ENCODE measurements at places on chromosomes 2 and 18.

DNA sequence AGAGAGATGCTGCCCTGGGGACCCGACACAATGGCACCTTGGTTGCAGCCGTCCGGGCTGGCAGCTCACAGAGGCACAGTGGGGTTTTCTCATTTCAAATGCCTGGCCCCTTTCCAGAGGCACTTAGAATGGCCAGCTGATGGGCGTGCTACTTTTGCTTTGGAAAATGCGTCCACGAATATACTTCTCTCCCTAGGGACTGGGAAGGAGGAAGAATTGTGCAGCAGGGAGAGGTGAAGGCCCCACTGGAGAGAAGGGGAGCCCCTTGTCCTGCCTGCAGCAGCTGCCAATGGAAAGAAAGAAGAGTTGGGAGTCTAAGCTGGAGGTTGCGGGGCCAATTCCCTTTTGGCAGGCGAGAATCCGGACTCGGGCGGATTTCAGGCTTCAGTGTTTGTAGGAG is 1.1 kb upstream of the MAL start:
- DNase-seq: no peak

GRCh38 chr2:241354668-241355658 is 1.1 kb upstream of the FARP2 start:
- DNase-seq: peak; percentile 41

DNA sequence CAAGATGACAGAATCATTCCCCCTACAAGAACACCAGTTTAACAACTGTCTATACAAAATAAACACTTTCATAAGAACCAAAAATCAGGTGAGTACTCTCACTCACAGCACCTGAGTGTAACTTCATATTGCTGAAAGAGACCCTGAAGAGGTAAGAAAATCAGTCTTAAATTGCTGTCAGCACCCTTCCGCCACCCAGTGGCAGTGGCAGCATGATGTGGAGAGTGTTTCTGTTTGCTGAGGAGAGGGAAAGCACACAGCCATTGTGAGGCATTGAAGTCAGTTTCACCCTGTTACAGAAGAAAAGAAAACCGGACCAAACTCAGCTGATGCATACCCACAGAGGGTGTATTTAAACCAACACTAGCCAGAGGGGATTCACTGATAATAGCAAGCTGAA is 1240.8 kb upstream of the CRIM1 start:
- DNase-seq: no peak

GRCh38 chr2:199303728-199304177 is 154.0 kb downstream of the SATB2 start:
- DNase-seq: peak; percentile 97

DNA sequence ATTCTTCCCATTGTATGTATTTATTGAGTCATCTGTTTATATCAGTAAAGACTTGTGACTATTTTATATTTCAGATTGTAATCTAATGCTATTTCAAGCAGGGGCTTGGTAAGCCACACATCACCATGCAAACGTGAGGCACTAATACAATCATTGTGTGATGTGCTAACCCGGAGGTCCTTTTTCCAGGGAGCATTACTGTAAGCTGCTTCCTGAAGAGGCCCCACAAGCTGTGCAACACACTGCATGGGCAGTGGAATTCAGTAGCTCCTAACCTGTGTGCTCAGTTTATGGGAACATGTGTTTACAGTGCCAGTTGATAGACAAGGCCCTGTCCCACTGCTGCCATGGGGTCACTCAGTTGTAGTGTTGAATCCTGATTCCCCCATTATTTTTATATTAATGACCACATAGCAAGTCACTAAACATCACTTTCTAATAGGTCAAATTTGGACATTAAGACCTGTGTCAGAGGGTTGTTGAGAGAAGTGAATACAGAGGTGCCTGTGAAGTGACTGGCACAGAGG is 162.9 kb downstream of the FHOD3 start:
- no peak for DNase-seq

GRCh38 chr2:66032226-66032775 is 402.6 kb upstream of the MEIS1 start:
- DNase-seq: no peak

GRCh38 chr18:79644666-79645057 is 34.9 kb upstream of the CTDP1 start:
- DNase-seq: no peak

DNA sequence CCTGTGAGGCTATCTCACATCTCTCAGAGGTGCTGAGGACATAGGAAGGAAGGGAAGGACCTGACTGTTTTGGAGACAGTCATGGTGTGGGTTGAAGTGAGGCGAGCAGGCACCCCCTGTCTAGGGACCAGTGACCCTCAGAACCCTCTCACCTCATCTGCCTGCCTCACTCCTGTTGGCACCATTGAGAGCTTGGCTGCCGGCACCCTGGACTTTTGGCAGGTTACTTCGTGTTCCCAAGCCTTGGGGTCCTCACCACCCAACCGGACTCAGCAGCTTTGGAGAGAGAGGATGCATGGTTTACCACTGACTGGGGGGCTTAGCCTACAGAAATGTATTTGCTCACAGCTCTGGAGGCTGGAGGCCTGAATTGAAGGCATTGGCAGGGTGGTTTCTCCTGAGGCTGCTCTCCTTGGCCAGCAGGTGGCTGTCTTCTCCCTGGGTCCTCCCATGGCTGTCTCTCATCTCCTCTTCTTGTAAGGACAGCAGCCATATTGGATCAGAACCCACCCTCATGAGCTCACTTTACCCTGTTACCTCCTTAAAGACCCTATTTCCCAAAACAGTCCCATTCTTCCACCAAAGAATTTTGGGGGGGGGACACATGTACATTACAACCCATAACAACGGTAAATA is 142.0 kb downstream of the TSN start:
- no peak for DNase-seq

- DNase-seq: no peak
Observed at GRCh38 chr2:121293450-121294325, 8.7 kb upstream of the TFCP2L1 start.

GRCh38 chr2:190978389-190979053 is 35.5 kb downstream of the STAT1 start:
- peak; percentile 65 for DNase-seq

- DNase-seq: no peak
Observed at GRCh38 chr18:9716780-9717563, 8.9 kb downstream of the RAB31 start.

- no peak for DNase-seq
Observed at GRCh38 chr2:121071034-121071504, 213.9 kb downstream of the TFCP2L1 start.

GRCh38 chr18:22813648-22814328 is 119.3 kb upstream of the RBBP8 start:
- no peak for DNase-seq

DNA sequence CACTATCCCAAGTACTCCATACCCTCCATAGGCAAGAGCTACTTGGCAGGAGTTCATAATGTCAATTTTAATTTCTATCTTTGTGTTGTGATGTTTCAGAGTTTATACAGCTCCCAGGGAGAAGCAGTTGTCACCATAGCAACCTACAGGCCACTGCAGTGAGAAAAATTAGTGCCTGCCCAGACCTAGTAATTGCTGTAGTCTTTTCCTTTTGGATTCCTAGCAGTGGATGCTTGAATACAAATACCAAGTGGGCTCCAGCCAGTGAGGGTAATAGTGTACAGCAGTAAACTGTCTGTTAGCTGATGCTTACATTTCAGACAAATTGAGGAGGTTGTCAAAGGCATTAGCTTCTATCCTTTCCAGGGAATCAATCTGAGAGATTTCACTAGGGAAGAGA is 26.7 kb downstream of the LHCGR start:
- DNase-seq: no peak

- no peak for DNase-seq
Observed at GRCh38 chr18:61371111-61371510, 37.9 kb downstream of the CDH20 start.

DNA sequence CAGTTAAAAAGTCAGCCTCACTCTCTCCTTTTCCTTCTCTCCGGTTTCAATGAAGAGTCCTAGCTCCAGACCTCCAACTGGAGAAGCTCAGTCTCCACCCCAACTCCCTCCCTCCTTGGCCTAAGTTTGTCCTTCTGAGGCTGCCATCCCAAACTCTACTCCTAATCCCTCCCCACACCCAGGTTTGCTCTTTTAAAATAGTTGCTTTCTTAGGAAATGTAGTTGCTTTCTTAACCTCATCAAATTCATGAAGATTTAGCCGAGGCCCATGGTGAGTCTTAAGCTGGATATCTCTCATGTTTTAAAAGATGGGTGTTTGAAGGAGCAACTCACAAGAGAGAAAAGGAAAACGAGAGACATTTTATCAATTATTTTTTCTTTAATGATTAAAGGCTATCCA is 937 bp upstream of the LANCL1 start:
- DNase-seq: peak; percentile 38

DNA sequence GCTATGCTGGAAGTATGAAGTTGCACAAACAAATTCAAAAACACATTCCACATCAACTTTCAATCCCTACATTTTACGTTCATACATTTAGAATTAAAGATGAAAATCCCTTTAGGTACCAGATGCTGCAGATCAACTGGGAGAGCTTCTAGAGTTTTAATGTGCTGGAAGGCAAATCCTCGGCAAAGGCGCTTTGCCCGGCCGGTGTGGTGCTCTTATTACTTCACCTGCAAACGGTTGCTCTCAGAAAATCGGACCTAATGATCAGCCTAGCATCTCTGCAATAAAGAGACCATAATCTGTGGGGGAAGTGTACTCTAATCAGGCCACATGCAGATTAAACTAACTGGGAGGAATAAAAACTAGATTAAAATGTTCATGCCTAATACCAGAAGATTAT is 513.8 kb downstream of the ZEB2 start:
- no peak for DNase-seq

DNA sequence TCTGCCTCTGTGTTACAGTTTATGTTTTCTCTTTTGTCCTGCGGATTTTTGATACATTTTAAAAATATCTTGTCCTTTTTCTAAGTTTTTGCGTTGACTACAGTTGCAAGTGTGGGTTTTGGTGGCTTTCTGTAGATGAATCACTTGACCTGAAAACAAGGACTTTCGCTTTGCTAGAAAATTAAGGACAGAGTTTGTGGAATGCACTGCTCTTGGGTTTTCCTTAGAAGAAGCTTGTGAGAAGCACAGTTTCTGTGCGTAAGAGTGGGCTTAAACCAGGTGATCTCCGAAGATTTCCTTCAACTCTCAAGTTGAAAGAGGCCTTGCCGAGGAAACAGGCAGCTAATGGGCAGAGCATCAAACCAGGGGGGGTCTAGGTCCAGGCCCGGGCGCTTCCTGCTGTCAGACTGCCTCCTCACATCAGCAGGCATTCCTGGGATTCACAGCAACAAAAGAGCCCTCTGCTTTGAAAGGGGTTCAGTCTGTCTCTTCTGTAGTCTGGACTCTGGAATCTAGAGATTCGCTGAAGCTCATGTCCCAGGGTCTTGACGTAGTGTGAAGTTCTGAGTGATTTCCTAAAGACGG is 17.3 kb downstream of the NCK2 start:
- DNase-seq: no peak

GRCh38 chr2:121368836-121369235 is 83.8 kb upstream of the TFCP2L1 start:
- DNase-seq: no peak

- DNase-seq: no peak
Observed at GRCh38 chr2:102703748-102704147, 58.1 kb upstream of the TMEM182 start.

DNA sequence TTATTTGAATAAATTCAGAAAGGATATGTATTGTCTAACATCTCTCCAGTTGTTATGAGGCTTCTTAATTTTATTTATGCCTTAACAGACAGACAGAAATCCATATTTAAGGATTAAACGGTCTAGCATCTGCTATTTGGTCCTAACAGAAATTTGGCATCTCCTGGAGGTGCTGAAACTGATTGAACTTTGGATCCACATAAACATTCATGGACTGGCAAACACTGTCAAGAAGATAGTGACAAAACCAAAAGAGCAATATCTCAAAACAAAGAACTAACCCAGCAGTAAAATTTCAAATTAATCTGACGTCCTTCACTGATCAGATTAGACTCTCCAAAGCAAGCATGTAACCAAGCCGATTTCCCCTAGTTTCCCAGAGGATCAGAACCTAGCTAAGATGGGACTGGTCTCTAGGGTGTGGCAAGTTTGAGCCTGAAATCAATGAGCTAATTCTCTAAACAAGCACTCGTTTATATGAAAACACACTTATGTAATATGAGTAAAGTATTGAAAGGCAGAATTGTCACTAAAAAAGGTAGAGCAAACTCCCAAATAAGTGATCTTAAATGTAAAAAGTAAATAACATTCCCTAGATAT is 139.5 kb downstream of the NOL4 start:
- DNase-seq: no peak

- no peak for DNase-seq
Observed at GRCh38 chr2:51673628-51674027, 641.7 kb upstream of the NRXN1 start.

DNA sequence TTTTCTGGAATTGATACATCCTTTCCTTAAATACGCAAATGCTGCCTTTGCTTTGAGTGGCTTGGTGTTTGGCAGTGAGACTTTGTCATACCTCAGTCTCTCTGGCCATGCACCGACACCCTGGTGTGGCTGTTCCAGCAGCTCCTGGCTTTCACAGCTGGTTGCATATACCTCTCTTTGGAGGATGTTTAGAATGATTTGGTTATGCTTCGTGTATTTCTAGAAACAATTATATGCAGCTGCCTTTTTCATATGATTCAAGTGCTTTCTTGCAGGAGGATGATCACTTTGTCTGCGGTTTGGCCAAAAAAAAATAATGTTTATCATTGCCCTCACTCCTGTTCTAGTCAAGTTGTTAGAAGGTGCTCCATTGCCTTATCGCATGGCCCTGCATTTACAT is 95.0 kb upstream of the EML6 start:
- DNase-seq: no peak

GRCh38 chr2:172039011-172039704 is 39.4 kb downstream of the METAP1D start:
- DNase-seq: no peak
